Thoracic aorta (tissue), 2 donors: ENCODE measurements at places on chromosomes 2 and 18. TPM values are rescaled to one million over a fixed set of nuclear protein-coding genes. Genes with fewer than 3 reads are reported as not detected.

Gene WBP1
- total RNA-seq = 47.1 TPM

GRCh38 chr2:149446748-149447147 is 116.4 kb downstream of the LYPD6 start:
- H3K27me3 ChIP-seq = no peaks in the 10 kb centered on the region
- no peak overlapping the region for H3K4me3 ChIP-seq
- H3K36me3 ChIP-seq = no peaks in the 10 kb centered on the region
- H3K27ac ChIP-seq = no peak overlapping the region
- H3K4me1 ChIP-seq = no peaks in the 10 kb centered on the region
- DNase-seq = no peak

- no peak overlapping the region for H3K27ac ChIP-seq
- no peak for DNase-seq
- no peaks in the 10 kb centered on the region for H3K27me3 ChIP-seq
- H3K4me1 ChIP-seq = no peaks in the 10 kb centered on the region
- no peaks in the 10 kb centered on the region for H3K36me3 ChIP-seq
Observed at GRCh38 chr18:73719611-73720010, 428.0 kb downstream of the FBXO15 start.

Gene SLC16A14
- 0.54 TPM for total RNA-seq

Gene ATOH8
- total RNA-seq = 207 TPM

- no peak overlapping the region for H3K27ac ChIP-seq
- DNase-seq = no peak
- H3K4me3 ChIP-seq = no peak overlapping the region
Observed at GRCh38 chr2:232018181-232018580, 56.7 kb downstream of the DIS3L2 start.

DNA sequence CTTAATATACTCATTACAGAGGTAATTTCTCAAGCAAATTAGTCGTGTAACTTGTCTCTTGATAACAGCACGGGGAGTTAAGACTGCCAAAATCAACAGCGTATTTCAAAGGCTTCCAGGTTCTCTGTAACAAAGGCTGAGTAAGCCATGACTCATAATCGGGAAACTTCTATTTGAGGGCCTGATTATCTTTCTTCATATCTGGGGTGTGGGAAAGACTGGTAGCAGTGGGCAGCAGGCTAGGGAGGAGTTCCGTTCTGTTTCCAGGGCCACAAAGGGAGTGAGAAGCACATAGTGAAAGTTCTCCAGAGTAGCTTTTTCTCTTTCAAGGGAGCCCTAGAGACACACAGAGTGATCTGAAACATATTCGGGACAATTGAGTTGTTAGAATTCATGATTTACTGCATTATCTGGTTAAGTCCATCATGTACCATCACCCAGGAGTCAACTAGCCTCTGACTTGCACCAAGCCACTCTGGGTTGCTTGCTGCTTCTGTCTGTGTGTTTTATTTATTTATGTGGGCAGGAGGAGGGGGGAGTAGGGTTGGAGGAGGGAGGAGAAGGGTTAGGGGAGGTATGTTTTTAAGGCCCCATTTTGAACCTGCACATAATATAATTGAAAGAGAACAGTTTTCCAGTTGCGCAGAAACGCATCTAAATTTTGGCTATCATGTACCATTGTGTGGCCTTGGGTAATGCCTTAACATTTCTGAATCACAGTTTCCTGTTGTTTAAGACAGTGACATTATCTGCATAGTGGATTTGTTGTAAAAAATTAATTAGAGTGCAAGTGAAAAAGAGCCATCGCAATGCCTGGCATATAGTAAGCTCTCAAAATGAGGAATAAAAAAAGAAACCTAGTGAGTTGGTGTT is 80.5 kb upstream of the ITPRID2 start:
- peaks cover 15% of the 10 kb centered on the region for H3K4me1 ChIP-seq
- peak overlapping the region; percentile 46 for H3K27ac ChIP-seq
- H3K27me3 ChIP-seq = no peaks in the 10 kb centered on the region
- H3K4me3 ChIP-seq = peak overlapping the region; percentile 22
- DNase-seq = no peak

DNA sequence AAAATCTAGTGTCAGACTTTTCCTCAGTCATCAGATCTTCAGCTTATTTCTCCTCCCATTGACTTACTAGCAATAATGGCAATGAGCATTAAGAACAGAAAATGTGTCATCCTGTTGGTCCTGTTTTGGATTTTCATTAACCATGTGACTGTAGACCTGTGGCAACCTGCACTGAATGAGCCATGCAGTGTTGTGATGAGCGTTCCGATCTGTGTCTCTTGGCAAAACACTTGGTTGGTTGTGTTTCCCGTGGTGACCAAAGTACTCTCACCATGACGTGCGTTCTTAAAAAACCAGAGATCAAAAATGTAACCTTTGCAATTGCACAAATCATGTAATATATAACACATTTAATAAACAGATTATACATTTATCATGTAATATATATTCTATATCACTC is 138.6 kb downstream of the MAP3K20 start:
- H3K4me3 ChIP-seq = no peak overlapping the region
- H3K27me3 ChIP-seq = no peaks in the 10 kb centered on the region
- no peak for DNase-seq
- peaks cover 28% of the 10 kb centered on the region for H3K4me1 ChIP-seq

DNA sequence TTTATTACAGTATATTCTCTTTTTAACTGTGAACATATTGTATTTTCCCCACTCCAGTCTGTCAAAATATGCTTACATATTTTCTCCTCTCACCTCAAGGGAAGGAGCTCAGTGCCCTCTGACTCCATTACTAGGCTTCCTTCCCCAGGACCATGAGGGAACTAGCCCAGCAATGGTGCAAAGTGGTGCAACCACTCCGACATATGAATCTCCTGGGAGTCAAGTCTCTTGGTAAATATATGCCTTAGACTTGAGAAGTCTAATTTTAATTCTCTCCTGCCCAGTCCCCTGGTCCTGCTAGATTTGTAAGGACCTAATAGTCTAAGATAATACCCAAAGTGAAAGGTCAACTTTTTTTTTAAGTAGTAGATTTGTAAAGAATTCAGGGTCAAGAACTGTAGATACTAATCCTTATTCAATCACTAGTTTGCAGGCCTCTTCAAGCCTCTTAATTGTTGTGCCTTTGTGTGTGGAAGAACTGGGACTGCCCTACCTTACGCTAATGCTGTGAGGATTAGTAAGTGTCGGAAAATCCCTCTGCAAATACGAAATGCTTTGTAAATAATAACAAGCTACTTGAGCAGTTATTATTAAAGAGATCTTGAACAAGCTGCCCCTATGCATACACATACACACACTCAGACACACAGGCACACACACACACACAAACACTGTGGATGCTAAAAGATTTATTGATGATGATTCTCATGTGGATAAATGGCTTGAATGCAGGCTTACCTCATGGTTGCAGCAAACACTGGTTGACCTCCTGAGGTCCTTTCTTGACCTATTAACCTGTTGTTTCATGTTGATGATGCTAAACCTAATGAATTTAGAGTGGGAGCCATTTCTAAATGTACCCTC is 251.2 kb upstream of the PARD3B start:
- H3K4me1 ChIP-seq = no peaks in the 10 kb centered on the region
- no peak overlapping the region for H3K27ac ChIP-seq
- DNase-seq = no peak
- no peak overlapping the region for H3K4me3 ChIP-seq
- no peaks in the 10 kb centered on the region for H3K36me3 ChIP-seq

Gene MC2R
- not detected for total RNA-seq

Gene CDK5R2
- not detected for total RNA-seq

- H3K27me3 ChIP-seq = no peaks in the 10 kb centered on the region
- no peak for DNase-seq
- no peak overlapping the region for H3K4me3 ChIP-seq
- H3K4me1 ChIP-seq = no peaks in the 10 kb centered on the region
Observed at GRCh38 chr2:201890453-201890852, 84.1 kb downstream of the CDK15 start.

DNA sequence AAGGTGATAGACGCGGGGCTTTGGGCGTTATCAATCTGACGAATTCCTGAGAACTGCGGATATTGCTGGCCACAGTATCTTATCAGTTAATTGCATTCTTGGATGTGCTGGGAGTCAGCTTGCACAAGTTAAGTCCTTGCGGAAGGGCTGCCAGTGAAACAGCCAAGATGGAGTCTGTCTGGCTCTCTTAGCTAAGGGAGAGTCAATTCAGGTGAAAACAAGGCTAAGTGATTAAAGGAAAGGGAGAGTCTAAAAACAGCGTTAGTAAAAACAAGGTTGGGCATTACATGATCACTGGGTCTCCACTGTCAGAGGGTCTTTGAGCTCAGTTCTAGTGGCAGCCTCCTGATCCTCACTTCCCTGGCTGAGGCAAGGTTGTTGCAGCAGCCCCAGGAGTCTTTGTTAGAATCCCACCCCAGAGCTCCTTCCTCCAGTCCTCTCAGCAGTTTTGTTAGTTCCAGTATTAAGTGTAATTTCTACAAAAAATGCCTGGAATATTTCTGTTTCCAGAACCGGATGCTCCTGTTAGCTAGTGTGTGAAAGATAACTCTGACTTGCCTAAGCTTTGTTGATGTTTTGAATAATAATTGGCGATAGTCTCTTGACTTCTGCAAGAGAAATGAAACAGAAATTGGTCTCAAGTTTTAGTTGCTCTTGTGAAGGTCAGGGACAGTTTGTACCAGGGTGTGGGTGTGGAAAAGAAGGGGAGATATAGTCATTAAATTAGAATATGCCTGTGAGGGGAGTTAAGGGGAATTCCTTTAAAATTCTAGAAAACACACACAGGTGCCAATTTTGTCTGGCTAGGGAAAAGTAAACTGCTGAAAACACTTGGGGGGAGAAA is 10.6 kb downstream of the CFLAR start:
- peak overlapping the region; percentile 60 for H3K4me3 ChIP-seq
- no peaks in the 10 kb centered on the region for H3K27me3 ChIP-seq
- H3K27ac ChIP-seq = peak overlapping the region; percentile 64
- no peaks in the 10 kb centered on the region for H3K36me3 ChIP-seq
- H3K4me1 ChIP-seq = peaks cover 91% of the 10 kb centered on the region
- DNase-seq = no peak

GRCh38 chr2:172613615-172614231 is 57.8 kb downstream of the PDK1 start:
- H3K4me1 ChIP-seq = no peaks in the 10 kb centered on the region
- H3K27me3 ChIP-seq = no peaks in the 10 kb centered on the region
- no peak overlapping the region for H3K27ac ChIP-seq
- H3K36me3 ChIP-seq = no peaks in the 10 kb centered on the region

DNA sequence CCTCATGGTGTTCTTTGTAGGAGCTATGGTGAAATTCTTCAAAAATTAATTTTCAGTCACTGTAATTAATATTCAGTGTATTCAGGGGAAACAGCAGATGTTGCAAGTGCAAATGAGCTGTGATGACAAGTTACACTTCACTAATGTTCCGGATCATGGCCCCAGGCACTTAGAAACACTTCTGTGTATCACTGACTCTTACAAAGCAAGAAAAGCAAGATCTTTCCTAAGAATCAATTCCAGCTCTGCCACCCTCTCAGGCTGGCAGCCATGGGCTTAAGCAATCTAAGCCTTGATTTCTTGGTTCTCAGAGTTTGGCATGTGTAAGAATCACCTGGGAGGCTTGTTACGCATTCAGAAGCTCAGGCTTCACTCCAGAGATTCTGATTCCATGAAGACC is 78.0 kb downstream of the MARCHF4 start:
- H3K4me1 ChIP-seq = no peaks in the 10 kb centered on the region
- H3K4me3 ChIP-seq = no peak overlapping the region
- H3K27ac ChIP-seq = no peak overlapping the region

Gene KLHL14
- not detected for total RNA-seq

Gene TNFAIP6
- total RNA-seq = 6.9 TPM

GRCh38 chr2:187500585-187501359 is 52.7 kb upstream of the CALCRL start:
- no peak overlapping the region for H3K4me3 ChIP-seq
- DNase-seq = no peak
- peaks cover 7% of the 10 kb centered on the region for H3K4me1 ChIP-seq
- H3K27me3 ChIP-seq = no peaks in the 10 kb centered on the region
- H3K36me3 ChIP-seq = no peaks in the 10 kb centered on the region

- no peaks in the 10 kb centered on the region for H3K36me3 ChIP-seq
- H3K27me3 ChIP-seq = no peaks in the 10 kb centered on the region
- H3K4me1 ChIP-seq = no peaks in the 10 kb centered on the region
Observed at GRCh38 chr2:177599139-177599688, 206.6 kb downstream of the AGPS start.

DNA sequence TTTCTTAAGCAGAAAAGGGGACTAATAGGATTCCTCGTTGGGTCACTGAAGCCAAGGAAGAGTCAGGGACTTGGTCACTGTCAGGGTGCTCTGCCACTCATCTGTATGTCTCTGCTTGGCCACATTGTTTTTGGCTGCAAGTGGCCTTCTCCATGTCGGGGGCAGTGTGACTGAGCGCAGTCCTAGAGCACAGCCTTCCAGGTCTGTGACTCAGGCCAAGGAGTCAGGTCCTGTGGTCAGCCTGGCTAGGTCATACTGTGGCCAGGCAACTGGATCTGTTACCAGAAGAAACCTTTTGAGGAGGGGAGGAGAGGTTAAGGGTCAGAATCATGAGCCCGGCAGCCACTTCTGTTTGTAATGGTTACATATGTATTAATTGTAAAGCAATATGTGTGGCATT is 61.3 kb downstream of the GALNT1 start:
- no peak for DNase-seq
- H3K36me3 ChIP-seq = no peaks in the 10 kb centered on the region
- no peak overlapping the region for H3K4me3 ChIP-seq
- no peaks in the 10 kb centered on the region for H3K27me3 ChIP-seq
- H3K4me1 ChIP-seq = no peaks in the 10 kb centered on the region

GRCh38 chr2:215680605-215681598 is 245.0 kb upstream of the FN1 start:
- no peaks in the 10 kb centered on the region for H3K36me3 ChIP-seq
- H3K4me1 ChIP-seq = no peaks in the 10 kb centered on the region
- no peak overlapping the region for H3K27ac ChIP-seq
- H3K4me3 ChIP-seq = no peak overlapping the region

DNA sequence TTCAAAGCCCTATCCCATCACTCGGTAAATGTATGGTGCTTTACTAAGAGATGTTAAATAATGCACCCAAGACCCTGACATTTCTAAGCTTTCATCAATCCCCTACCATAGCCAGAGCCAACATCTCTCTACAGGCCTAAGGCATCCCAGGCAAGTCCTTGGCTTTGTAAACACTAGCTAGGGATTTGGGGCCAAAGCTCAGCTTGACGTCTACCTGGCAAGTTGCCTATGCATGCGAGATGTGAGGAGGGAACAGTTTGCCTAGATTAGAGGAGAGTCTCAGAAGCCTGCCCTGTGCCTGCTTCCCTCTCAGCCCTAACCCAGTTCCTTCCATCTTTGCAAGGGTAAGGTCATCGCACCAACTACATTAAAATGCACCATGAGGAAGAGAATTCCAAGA is 221.5 kb upstream of the NCKAP5 start:
- no peaks in the 10 kb centered on the region for H3K4me1 ChIP-seq
- no peaks in the 10 kb centered on the region for H3K36me3 ChIP-seq
- DNase-seq = no peak
- no peaks in the 10 kb centered on the region for H3K27me3 ChIP-seq
- H3K27ac ChIP-seq = no peak overlapping the region

Gene MYO3B
- total RNA-seq = not detected

GRCh38 chr2:175147186-175147585 is 20.8 kb downstream of the ATF2 start:
- peaks cover 23% of the 10 kb centered on the region for H3K4me1 ChIP-seq
- no peak overlapping the region for H3K27ac ChIP-seq
- DNase-seq = no peak

Gene CDH7
- 0.54 TPM for total RNA-seq

Gene RTKN
- 23.2 TPM for total RNA-seq

Gene PAX8
- total RNA-seq = 10.3 TPM

Gene C2orf15
- total RNA-seq = not detected

Gene EIPR1
- total RNA-seq = 40.6 TPM
